ENCODE measurements at places on chromosomes 7 and 10.
A peak's percentile ranks its signal among the peaks of the same experiment; 100 is the strongest.

GRCh38 chr10:78210548-78210947, 176.9 kb downstream of the RPS24 start:
- no peak for DNase-seq

GRCh38 chr10:98748298-98748697, 301.6 kb upstream of the HPS1 start:
- no peak for DNase-seq

- no peak for DNase-seq
These were observed 1.2 kb downstream of the UBE3C start for GRCh38 chr7:157139810-157140510.

- DNase-seq, result no peak
These were observed 3.7 kb downstream of the NAMPT start for GRCh38 chr7:106281127-106281526.

GRCh38 chr7:138074540-138074939, 1.7 kb upstream of the AKR1D1 start:
- no peak for DNase-seq

GRCh38 chr10:21280971-21281572, 244.4 kb downstream of the SKIDA1 start:
- no peak for DNase-seq

GRCh38 chr10:5466451-5467206, 32.7 kb downstream of the CALML5 start:
- DNase-seq, result no peak

- DNase-seq, result no peak
These were observed 146.3 kb downstream of the SKIDA1 start for GRCh38 chr10:21379143-21379542.

DNA sequence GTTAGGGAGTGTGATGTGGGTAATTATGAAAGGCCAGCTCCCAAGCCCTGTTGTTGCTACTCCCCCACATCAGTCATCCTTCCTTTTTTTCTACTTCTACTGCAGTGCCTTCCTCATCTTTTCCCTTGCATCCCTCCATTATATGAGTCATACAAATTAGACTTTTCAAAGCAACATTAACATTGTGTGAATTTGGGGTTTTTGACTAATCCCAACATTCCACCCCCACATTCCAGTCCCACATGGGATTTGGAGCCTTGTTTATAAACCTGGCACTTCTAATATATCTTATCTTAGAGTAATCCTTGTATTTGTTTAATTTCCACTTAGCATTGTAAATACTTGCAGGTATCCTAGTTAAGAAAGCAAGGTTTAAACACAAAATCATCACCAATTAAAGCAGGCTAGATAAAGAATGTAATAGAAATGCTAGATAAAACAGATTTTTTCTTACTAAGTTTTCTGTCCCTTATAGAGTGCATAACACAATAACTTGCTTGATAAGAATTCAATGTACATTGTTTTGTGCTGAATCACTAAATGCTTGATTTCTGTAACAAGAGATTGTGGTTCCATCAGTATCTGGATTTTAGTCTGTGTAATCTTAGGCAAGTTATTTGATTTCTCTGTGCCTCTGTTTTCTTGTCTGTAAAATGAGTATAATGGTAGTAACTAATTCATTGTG, 165.8 kb downstream of the CFTR start:
- DNase-seq, result no peak

DNA sequence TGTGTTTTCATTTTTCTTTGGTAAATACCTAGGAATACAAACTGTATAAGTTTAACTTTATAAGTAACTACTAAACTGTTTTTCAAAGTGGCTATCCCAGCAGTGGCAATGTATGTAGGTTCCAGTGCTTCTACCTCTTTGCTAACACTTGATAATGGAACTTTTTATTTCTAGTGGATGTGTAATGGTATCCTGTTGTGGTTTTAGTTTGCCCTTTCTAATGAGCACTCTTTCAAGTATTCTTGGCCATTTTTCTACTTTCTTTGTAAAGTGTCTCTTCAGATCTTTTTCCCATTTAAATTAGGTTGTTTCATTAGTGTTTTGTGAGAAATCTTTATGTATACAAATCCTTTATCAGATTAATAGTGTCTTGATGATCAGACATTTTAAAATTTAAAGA, 4.6 kb downstream of the KIF20B start:
- DNase-seq, result no peak

- DNase-seq, result no peak
These were observed at the start of gene NEURL1 for GRCh38 chr10:103493362-103493915. Gene NEURL1 (plus strand): TSS chr10:103493705. CDS start chr10:103494388, 683 bp downstream.

- DNase-seq, result no peak
These were observed 261.5 kb upstream of the KLF14 start for GRCh38 chr7:130995252-130996081.

GRCh38 chr7:41336455-41336952, 366.4 kb downstream of the INHBA start:
- no peak for DNase-seq

DNA sequence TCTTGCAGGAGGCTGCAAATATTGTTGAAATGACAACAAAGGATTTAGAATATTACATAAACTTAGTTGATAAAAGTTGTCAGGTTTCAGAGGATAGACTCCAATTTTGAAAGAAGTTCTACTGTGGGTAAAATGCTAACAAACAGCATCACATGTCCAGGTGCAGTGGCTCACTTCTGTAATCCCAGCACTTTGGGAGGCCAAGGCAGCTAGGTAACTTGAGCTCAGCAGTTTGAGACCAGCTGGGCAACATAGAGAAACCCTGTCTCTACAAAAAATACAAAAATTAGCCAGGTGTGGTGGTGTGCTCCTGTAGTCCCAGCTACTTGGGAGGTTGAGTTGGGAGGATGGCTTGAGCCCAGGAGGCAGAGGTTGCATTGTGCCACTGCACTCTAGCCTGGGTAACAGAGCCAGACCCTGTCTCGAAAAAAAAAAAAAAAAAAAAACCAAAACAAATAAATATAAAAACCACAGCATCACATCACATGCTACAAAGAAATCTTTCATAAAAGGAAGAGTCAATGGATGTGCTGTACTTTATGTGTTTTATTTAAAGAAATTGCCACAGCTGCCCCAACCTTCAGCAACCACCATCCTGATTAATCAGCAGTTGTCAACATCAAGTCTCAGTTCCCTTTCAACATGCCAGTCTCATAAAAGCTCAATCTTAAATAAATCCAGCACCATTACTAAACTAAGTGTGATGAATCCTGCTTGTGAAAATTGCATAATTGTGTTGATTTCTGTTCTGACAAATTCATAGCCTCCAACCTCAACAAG, 83.2 kb upstream of the MBL2 start:
- DNase-seq, result no peak

- DNase-seq, result no peak
These were observed 156.2 kb downstream of the DNAJB6 start for GRCh38 chr7:157493017-157493416.

DNA sequence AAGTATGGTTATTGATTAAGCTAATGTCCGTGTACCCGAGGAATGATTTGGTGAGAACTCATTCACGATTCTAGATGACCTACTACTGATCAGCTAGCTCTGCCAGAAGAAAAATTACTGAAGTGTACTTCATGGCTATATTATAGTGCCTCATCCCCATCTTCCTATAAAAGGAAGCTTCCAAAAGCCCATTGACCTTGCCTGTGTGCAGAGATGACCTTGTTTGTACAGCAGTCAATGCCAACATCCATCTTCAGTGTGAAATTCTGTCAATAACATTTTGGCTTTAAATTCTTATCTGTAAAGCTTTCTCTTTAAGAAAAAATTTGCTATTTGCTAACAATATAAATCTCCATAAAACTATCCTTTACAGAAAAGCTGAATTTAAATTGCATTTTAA, 315.7 kb downstream of the THSD7A start:
- no peak for DNase-seq

DNA sequence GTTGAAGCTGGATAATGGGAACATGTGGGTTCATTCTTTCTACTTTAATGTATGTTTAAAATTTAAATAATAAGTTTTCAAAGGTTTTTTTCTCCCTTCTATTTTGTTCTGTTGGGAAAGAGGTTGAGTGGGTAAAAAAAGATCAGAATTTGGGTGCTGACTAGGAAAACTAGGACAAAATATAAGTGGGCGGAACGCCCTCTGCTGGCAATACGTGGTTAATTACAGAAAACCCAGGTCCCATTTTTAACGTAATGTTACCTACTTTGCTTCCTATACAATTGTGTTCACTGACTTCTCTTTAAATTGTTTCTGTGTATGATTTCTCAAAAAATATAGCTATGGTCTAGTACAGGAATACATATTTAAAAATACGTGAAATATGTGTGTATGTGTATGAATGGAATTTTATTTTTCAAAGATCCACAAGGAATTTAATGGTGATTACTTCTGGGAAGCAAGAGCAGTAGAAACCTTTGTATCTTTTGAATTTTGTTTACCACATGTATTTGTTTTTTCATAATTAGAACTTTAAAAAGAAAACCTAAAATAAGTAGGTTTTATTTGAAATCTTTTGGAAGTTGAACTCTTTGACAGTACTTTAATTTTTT, 8.7 kb downstream of the ECD start:
- no peak for DNase-seq

- DNase-seq, result no peak
These were observed 79.2 kb downstream of the APBB1IP start for GRCh38 chr10:26517141-26517867.

- no peak for DNase-seq
These were observed 83.5 kb downstream of the MICU1 start for GRCh38 chr10:72542396-72542815.

DNA sequence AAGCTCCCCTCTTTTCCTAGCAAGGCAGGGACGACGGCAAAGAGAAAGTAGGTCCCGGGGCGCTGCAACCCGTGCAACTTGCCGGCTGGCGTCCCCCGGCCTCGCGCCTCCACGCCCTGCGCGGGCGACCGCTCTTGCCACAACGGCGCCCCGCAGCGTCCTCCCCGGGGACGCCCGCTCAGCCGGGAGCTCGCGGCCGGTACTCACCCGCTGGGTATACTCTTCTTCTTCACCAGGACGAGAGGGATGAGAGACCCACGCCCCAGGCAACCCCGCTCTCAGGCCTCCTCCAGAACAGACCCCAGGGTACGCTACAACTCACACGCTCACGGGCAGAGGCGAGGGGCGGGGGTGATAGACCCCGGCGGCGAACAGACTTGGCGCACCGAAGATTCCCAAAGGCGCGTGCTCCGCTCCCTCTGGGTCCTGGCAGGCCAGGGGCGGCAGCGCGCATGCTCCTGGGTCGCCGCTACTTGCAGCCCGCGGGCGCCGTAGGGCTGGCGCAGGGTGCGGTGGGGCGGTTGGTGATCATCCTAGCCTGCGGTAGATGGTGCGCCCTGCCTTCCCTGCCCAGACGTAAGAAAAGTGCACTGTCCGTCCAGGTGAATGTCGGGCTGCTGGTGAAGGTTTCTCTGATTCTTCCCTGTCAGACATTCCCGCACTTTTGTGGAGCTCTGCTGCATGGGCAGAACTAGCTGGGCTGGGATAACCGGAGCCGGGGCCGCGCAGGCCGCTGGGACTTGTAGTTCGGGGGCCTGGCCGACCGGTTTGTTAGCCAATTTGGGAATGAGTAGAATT, at the start of gene CC2D2B:
Gene CC2D2B, plus strand, starts transcription at position 520 of the 798 bp plus-strand sequence. CDS start 3,349 bp downstream, outside the sequence.
- DNase-seq, result peak; percentile 76

- DNase-seq, result no peak
These were observed 39.7 kb downstream of the MALSU1 start for GRCh38 chr7:23338863-23339262.

DNA sequence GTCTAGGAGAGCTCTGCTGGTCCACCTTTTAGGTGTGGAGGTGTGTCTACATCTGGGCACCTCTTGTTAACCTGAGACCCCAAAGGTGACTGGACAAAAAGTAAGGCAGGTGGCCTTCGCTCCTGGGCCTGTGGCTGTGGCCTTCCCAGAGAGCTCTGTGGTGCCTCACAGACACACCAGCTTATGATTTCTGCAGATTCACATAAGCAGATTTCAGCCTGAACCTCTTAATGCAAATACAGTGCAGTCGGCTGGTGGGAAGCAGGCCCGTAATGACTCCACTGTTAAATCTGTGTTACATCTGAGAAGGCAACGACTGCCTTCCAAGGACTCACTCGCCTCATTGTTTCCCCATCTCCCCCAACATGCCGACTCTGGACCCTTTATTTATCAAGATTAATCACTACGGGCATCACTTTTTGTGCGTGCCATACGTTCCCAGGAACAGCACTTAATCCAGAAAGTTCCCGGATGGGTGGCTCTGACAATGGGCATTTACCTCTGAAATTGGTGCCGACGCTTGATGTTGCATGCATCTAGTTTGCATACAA, 119.8 kb downstream of the EBF3 start:
- DNase-seq, result no peak

DNA sequence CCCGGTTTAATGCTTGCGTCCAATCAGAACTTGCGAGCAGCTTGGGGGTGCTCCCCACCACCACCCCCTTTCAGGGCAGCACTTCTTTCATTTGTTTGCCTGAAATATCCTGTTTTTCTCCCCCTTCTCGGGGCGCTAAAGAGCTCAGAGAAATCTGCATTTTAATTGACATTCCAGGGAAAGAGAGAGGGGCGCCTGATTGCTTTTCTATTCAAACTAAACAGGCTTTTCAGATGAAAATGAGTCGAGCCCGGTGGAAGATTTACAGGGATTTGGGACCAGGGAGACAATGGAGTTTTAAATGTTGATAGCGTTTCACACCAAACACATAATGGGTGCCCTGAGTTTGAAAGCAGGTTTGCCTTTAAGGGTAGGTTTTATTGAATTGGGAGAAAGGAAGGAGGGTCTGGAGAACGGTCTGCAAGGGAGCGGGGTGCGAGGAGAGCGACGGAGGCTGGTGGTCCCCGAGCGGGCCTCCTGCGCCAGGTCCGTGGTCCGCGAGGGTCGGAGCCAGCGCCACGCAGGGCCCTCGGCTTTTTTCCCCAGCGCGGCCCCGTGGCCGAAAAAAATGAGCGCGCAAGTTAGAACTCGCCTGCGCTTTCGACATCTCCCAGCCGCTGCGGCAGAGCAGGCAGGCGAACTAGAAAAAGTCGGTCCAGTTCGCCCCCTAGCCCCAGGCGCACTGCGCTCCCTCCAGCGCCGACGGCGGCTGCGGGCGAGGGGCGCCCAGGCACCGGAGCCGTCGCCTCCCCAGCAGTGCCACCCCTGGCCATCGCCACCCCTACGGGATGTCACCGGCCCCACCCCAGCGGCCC, 1.3 kb downstream of the FGFR2 start:
- DNase-seq, result no peak

DNA sequence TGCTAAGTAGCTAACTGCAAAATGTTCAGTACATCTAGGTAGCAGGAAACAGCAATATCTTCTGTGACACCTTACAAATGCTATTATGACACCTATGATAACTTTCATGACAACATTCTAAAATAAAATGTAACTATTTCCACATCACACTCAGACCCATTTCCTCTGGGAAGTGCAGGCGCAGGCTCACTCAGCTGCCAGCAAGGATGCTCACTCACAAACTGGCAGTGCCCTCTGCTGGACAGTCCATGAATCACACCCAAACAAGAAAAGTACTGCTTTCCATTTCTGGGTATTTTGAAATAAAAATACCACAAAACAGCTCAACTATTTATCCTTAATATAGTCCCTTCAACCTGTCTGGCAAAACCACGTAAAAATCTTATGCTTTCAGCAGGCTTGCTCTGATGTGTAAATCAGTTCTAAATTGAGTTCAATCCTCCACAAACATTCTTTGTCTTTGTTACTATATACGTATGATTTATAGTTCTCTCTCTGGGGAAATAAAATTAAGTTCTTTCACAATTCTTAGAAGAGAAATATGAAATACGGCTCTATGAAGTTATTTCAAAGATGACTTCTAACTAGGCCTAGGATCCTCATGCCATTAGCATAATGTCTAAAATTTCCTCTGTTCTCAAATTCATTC, 176.6 kb downstream of the PARD3 start:
- DNase-seq, result peak; percentile 59

GRCh38 chr7:29847916-29848315, 41.6 kb downstream of the WIPF3 start:
- DNase-seq, result no peak

- DNase-seq, result no peak
These were observed 578 bp downstream of the ZMYND11 start for GRCh38 chr10:135601-136464.

- no peak for DNase-seq
These were observed 63.2 kb upstream of the OPALIN start for GRCh38 chr10:96421995-96422394.
